ENCODE measurements at places on chromosomes 5 and 9. TPM values are rescaled to one million over a fixed set of nuclear protein-coding genes. Genes with fewer than 3 reads are reported as not detected.

Gene AQP7
- 45.0 TPM for total RNA-seq

Gene GABRA6
- not detected for total RNA-seq

DNA sequence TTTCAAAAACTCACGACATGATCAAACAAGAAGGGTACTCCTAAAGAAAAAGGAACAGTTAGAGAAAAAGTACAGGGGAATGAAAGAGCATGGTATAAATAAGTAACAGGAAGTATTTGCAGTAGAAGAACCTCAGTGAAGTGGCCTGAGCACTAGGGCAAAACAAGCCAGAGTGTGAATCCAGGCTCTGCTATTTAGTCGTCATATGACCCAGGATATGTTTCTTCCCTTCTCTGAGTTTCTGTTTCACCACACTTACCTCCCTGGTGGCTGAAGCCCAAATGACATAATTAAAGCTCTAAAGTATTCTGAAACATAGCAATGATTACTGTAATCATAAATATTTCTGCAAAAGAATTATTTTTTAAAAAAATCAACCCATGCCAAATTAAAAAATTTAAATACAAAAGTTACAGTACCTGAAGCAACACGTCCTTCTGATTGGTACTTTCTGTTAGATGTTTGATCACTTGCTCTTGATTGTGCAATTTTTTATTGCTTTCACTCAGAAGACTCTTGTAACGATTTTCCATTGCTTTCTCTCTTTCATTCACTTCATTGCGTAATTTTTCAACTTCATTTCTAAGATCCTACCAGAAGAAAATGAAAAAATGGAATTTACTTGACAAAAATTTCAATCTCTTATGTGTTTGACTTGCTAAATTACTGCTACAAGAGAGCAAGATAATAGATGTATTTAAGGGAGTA, 88.9 kb downstream of the CDK5RAP2 start:
- no peak for DNase-seq

DNA sequence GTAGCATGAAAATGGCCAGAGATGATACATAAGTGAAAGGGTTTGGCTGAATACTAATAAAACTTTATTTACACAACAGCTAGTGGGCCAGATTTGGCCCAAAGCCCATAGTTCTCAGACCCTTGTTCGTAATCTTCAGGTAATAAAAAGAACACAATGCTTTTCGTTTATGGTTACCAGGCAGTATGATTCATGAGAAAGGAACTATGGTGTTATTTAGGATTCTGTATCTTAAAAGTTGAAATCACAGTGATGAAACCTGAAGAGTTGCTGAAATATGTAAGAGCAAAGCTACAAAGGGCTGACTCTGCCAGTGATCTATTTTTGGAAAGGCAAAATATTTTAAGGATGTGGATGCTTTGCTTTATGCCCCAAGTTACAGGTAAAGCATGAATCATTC, 192.7 kb downstream of the SMC2 start:
- DNase-seq, result no peak

Gene NR6A1
- total RNA-seq, result 2.0 TPM

DNA sequence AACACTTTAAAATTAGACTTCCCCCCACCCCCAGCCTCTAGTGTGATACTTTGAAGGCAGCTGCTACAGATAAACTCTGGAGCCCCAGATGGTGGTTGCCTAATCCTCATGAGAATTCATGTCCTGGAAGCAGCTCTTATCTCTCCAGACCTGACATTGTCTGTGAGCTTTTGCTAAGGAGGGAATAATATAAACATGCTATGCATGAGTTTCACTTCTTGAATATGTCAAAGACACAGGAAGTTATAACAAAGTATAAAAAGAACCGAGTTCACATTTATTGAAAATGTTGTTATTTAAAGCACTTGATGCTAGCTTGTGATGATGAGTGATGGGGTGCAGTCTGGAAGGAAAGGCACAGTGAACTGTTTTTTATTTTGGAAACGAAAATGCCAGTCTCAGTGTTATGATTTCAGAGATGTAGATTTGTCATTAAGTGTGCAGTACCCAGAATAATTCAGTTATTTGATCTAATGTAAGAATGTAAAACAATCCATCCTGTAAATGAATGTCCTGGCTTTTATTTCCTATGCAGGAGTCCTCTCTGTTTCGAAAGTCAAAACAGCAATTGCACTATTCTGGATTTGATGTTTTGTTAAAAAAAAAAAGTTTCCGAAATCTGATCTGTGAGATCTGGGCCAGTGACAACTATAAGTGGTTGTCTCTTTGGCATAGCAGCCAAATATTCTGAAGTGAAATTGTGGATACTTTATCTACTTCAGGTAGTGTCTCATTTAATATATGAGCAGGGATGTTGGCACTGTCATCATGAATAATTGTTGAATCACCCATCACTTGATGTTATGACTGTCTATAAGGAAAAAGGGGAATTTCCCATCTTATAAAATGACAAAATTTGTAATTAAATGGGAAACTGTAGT, 77.0 kb downstream of the ZCCHC7 start:
- no peak for DNase-seq

GRCh38 chr9:13967438-13967837, 346.5 kb downstream of the NFIB start:
- no peak for DNase-seq

Gene P4HA2
- 13.8 TPM for total RNA-seq

DNA sequence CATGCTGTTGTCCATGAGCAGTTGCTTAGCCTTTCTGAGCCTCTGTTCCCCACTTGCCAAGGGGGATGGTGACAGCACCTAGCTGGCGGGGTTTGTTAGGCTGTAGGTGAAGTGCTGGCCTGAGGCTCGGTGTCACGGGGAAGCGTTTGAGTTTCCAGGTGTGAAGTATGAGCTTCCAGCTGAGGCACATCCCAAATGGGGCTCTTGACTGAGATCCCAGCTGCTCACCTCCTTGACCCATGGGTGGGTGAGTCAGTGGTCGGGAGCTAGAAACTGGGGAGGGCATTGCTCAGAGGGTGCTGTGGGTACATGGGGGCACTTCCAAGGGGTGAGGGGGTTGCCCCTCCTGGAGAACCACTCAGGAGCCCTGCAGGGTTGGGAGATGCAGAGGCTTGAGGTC, 26.4 kb upstream of the RNF130 start:
- no peak for DNase-seq

DNA sequence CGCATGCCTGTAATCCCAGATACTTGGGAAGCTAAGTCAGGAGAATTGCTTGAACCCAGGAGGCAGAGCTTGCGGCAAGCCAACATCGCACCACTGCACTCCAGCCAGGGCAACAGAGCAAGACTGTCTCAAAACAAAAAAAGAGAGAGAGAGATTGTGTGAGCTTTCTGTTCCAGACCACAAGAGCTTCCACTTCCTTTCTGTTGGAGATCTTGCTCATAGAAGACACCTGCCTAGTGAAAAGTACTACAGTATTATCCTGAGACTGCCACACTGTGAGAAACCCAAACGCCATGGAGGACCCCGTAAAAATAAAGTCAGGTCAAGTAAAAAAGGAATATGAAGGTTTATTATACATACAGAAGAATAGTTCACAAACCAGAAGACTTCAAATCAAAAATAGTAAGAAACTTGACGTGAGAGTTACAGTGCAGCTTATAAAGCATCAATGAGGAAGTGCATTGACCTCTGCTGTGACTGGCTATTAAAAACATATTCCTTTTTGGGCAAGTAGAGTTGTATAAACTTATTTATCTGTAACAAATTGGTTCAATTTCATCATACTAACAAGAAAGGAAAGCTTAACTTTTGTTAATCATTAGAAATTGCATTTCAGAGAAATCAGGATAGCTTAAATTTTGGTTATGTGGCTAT, 4.3 kb upstream of the EMB start:
- DNase-seq, result no peak

- no peak for DNase-seq
Measured at GRCh38 chr9:14018081-14018480, 295.9 kb downstream of the NFIB start.

- DNase-seq, result no peak
Measured at GRCh38 chr5:128641861-128642260, 103.8 kb upstream of the FBN2 start.

Gene FCN2
- not detected for total RNA-seq

- DNase-seq, result peak; percentile 50
Measured at GRCh38 chr5:42951293-42951840, 88.8 kb downstream of the ANXA2R start.

Gene TLR4
- total RNA-seq, result 6.5 TPM

GRCh38 chr5:151737431-151737830, 21.0 kb downstream of the ATOX1 start:
- DNase-seq, result no peak

DNA sequence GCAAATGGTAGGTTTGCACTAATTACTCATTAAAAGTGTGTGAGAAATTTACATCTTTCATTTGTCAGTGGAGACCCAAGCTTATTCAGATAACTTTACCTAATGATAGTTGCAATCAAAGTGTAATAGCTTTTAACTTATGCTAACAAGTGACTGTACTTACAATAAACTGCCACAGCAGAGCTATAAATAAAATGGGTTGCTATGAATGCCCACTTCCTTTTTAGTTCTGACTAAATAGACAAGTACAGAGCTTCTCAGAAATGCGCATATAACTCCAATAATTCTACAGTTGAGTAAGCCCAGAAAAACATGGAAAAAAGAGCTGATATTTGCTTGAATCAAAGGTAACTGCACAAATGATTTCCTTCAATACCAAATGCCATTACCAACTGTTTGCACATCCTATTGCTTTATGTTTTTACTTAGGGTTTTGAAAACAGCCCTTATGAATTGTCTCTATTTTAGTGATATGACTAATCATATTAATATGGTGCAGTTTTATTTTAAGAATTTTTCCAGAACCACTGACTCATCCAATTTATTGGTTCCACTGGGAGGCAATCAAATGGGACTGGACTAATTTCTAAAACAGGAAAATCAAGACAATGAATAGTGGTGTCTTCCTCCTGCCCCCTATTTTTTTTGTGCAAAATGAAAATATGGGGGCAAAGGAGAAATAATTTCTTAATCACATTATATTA, 84.1 kb downstream of the PPP2R2B start:
- DNase-seq, result no peak

Gene FOXD4
- 0.20 TPM for total RNA-seq

DNA sequence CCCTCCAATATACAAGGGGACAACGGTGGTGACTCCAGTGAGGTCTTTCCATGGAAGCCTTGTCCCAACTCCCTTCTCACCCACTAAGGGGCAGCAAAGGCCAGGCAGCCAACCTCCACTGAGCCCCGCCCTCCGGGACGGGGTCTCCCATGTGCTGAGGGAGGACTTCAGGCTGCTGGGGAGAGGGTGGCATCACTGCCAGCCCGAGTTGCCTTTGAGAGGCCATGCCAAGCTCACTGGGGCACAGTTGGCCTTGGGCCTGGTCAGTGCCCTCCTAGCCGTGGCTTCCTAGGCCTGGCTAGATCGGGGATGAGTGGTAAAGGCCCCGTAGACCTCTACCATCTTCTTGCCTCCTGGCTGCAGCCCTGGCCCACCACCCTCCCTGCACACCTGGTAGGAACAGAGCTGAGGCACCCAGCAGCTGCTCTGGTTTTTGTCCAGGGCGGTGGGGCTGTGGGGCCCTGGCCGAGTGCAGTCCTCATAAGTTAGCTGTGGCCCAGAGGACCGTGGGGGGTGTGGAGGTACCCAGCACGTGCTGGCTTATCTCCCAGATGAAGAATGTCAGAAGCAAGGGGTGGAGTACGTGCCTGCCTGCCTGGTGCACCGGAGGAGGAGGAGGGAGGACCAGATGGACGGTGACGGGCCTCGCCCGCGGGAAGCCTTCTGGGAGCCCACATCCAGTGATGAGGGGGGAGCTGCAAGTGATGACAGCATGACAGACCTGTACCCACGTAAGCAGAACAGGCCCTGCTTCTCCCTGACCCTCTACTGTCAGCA, 3.2 kb downstream of the SURF2 start:
- DNase-seq, result no peak

- DNase-seq, result no peak
Measured at GRCh38 chr5:150746-151145, 40.5 kb upstream of the LRRC14B start.

Gene RNF183
- total RNA-seq, result not detected

Gene CER1
- not detected for total RNA-seq

DNA sequence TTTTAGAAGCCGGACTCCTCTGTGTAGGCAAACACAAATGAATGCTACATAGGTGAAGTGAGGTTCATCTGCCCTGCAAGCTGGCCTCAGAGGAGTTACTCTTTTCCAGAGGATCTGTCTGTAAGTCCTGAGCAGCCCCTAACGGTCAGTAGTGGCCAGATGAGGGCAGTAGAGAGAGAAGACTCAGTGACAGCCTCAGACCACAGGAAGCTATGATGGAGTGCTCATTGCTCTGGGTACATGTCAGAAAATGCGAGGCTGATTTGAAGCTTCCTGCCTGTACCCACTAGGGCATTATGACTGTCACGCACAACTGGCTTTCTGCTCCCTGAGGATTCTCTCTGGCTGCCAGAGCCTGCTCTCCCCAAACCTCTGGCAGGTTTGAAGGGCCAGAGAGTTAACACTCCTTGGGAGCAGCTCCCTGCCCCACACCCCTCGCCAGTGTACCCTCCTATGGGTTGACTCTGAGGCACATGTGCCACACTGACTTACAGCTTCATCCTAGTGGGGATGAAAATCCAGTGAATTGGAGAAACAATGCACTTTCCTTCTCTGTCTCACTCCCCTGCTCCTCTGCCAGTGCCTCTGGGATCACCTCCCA, 141.5 kb downstream of the GABRG2 start:
- no peak for DNase-seq

- no peak for DNase-seq
Measured at GRCh38 chr5:7629561-7629960, 221.4 kb downstream of the CFAP90 start.

GRCh38 chr5:39948867-39949468, 524.2 kb upstream of the DAB2 start:
- no peak for DNase-seq

DNA sequence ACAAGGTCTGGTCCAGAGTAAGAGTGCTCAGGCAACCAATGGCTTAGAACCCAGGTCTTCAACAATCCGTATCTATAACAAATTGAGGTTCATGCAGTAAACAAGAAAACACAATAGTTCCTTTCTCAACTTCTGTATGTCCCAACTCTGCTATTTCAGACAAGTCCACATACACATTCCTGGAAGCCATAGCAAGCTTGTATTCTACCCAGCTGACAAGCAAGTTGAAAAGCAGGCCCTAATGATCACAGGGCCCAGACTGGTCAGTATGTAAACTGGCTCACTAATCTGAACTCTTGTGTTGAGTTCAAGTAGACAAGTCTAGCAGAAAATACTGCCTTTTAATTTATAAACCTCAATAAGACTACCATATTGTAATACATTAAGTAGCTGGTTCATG, 26.9 kb downstream of the FNIP1 start:
- no peak for DNase-seq

Data from psoas muscle (tissue), 8 donors.